Stimulated activated CD8-positive, alpha-beta memory T cell treated with anti-CD3 and anti-CD28 coated beads, Interleukin-7, amount 100 ng/mL, for 4 hours (primary cell): ENCODE measurements at places on chromosomes 7 and 10.

DNA sequence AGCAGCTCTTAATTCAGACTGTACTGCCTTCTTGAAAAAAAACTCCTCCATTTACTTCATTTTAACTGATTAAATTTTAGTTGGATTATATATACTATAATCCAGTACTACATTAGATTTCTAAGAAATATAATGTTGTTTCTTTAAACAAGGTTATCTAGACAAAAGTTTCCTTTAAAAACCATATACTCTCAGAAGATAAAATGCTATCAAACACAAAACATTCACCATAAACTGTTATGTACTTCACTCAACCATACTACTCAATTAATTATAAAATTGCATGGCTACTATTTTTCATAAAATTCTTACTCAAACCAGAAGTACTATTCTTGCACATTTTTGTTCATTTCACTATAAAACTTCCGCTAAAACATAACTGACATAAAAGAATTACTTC, 12.7 kb downstream of the GPR22 start:
- no peak for DNase-seq

- no peak for DNase-seq
Observed at GRCh38 chr7:29447828-29448227, 115.8 kb upstream of the PRR15 start.

DNA sequence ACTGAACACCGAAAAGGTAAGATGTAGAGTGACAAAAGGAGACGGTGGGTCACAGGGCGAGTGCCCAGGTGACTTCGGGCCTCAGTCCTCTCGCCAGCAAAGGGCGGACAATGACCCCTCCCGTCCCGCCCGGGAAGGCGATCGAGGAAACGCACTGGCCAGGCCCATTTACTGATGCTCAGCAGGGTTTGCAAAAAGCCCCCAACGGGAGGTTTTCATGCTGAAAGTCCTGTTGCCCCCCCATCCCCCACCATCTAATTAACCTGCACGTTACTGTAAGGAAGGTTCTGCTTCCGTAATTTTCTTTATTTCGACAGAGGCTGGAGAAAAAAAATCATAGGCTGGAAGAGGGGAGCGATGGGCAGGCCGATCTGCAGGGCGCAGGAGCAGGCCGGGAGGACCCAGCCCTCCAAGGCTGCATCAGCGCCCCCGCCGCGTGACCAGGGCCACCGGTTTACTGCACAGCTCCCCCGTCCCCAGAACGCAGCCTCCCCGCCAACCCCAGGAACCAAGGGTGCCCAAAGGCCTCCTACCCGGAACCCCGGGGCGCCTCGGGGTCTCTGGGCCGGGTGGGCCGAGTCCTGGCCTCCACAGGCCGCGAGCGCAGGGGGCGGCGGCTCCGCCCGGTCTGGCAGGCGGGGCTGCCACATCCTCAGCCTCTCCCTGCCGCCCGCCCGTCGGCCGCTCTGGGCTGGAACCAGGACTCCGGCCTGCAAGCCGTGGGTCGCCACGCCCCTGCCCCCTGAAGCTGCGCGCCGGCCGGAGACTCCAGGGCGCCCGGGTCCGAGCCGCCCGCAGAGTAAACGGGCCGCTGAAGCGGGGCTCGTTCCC, 613 bp downstream of the OAT start:
- peak; percentile 32 for DNase-seq

DNA sequence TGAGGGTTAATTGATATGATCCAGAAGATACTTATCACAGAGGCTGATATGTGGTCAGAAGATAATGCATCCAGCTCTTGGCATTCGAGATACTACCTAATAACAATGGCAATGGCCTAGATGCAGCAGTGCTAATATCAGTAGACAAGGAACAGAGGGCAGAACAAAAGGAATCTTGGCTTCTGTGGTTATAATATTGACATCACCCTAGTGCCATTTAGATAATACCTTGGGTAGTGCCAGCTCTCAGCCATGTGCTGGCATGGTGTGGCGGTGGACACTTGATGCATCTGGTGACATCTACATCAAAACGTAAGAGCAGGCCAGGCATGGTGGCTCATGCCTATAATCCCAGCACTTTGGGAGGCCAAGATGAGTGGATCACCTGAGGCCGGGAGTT, 101.8 kb downstream of the CALN1 start:
- no peak for DNase-seq

- no peak for DNase-seq
Observed at GRCh38 chr7:16923019-16923418, 41.2 kb upstream of the AGR3 start.

GRCh38 chr7:46900312-46901263, 681.3 kb downstream of the TNS3 start:
- DNase-seq, result no peak

- DNase-seq, result no peak
Observed at GRCh38 chr10:1115607-1115955, 59.4 kb downstream of the WDR37 start.
